CD4-positive, alpha-beta T cell treated with Interleukin-4 for 4 hours (primary cell): ENCODE measurements at places on chromosomes 1 and 21.

GRCh38 chr1:9201401-9202239 lies 33.0 kb upstream of the H6PD start:
- DNase-seq: no peak

DNA sequence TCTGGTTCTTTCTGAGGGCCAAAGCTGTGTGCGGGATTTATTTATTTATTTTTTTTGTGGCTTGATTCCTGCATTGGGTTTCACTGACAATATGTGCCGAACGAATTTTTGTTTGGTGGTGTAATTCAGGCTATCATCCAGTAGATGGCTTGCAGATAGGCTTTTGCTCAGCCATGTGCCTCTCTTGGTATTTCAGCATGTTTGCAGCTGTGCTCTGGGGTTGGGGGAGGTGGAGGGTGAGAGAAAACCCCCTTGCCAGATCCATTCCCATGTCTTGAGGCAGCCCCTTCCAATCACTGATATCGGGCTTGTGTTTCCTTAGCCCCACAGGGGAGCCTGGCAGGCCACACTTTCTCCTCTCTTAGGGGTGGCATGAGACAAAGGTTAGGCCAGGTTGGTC lies 302.4 kb downstream of the PTGER3 start:
- no peak for DNase-seq

DNA sequence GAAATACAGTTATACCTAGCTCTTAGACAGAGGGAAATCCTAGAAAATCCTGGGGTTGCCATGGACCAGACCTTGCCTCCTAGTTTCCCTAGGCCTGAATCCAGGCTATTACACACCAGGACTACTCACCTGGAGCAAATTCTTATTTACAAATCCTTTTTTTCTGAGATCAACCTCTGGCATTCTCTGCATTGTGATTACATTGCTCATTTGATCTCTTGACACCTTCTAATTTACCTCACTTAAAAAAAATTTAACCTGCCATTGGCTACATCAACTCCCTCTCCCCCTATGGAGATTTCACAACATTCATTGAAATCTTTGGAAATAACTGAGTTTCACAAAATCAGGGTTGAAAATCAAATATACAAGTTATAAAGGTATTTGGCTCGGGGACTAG lies 2.9 kb upstream of the C1orf105 start:
- no peak for DNase-seq

DNA sequence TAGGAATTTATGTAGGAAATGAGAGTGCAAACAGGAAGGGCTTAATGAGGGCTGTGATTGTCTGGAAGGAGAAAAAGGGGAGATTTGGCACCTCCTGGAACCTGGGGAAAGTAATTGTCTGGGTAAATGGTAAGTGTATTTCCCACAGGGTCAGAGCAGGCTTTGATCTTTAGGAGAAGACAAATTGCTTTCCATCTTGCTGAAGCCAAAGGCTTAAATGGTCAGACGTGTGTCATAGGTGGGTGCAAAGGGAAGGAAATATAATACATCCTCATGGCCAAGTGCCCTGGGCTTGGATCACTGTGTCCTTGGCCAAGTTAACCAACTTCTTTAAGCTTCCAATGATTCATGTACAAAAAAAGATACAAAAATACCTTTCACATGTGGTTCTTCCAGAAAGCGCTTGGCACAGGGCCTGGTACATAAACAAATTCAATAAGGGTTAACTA lies 1.3 kb upstream of the DUSP23 start:
- no peak for DNase-seq

- no peak for DNase-seq
Observed at GRCh38 chr1:204959374-204959773, 83.6 kb upstream of the CNTN2 start.

DNA sequence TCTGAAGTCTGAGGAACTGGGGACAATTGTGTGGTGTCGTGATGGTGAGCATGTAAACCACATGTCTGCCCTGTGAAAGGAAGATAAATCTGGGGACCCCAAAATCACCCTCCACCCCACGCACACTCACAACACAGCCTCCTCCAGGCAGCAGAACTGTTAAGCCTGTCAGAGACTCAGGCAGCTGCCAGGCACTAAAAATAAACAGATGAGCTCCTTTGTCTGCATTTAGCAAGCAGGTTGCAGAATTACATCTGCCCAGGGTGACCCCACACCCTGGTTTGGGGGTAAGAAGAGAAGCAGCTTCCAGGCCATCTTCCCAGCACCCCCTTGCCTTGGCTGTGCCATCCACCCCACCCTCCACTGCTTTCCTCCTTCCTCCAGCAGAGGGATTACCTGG lies 119.1 kb upstream of the RUNX3 start:
- no peak for DNase-seq

- DNase-seq: no peak
Observed at GRCh38 chr1:210369425-210369824, 40.7 kb downstream of the HHAT start.
